NCI-H187 treated with DMSO at 0.1 percent for 48 hours (cell line): ENCODE measurements at places on chromosomes 11 and 22.
A peak's percentile ranks its signal among the peaks of the same experiment; 100 is the strongest.

- no peak for DNase-seq
These were observed 54.5 kb downstream of the TRIM44 start for GRCh38 chr11:35717043-35717442.

GRCh38 chr11:93498641-93499040 lies 44.5 kb downstream of the SMCO4 start:
- no peak for DNase-seq

- DNase-seq: no peak
These were observed 109.7 kb upstream of the NARS2 start for GRCh38 chr11:78684377-78684776.

DNA sequence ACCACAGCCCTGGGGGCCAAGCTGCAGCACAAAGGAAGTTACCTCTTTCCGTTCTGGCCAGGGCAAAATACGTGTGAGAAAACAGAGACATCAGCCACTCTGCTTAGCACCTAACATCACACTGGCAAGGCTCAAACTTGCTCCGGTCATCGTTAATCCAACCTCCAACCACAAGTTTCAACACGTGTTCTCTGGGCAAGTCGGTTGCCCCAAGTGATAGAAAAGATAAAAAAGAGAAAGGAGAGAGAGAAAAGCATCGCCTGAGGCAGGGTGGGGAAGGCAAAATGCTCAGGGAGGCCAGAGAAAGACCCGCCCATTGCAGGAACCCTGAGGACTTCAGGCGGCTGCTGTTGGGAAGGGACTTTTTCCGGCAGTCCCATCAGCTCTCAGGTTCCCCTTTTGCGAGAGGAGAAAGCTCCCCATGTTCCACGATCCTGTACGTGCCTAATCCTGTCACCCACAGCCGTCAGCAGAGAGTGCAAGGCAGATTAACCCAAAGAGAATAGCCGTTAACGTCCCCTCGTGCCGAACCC lies 18.5 kb upstream of the B4GALNT4 start:
- no peak for DNase-seq

DNA sequence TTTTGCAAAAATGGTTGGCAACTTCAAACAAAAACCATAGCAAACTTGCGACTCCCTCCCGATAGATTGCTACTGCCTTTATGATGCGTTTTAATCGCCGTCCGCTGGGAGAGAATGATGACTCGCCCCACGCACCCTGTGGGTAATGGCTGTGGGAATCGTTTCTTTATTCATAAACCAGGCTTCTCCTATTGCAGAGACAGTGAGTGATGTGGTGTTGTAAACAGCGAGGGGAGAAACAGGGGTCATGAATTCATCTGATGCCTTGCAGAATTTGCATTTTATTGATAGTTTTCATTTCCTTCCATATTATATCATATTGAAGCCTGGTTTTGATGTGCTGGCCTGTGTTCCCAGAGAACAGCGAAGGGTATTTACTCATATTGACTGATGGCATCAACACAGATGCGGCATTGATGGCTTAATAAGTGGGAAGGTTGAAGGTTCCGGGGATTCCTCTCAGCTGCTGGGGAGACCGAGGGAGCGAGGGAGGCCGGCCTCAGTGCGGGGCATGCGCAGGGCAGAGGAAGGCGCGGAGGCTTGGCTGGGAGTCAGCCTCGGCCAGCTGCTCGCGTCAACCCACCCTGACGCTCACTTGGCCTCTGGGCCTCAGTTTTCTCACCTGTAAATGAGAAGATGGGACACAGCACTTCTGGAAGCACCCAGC lies 41.3 kb downstream of the ARHGAP8 start:
- no peak for DNase-seq

DNA sequence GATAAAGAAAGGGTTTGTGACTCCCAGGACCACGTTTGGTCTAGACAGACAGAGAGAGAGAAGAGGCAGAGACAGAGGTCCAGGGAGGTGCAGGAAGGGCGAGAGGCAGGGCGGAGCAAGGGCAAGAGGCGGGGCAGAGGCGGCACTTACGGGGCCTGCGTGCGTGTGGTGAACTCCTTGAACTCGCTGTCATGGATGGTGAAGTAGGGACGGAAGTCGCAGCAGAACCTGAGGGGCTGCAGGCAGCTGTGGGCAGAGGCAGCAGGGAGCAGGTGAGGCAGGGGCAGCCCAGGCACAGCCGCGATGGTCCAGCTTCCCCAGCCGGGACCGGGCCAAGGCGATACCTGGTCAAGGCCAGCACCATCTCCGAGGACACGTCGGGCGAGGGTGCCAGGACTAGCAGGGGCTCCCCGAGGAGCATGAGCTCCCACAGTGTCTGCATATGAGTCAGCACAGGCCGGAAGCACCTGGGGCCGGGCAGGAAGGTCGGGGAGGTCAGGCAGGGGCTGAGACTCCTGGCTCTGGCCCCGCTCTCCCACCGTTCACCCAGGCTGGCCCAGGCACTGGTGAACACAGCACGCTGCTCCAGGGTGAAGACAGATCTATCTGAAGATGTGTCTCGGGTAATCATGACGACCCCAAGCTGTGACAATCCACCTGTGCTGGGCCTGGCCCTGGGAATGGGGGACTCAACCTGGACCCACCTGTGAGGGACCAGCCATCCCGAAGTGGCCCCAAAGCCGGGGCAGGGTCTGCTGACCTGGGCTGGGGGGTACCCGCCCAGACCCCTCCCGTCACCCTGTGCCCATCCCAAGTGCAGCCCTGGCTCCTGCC lies 7.2 kb upstream of the PLXNB2 start:
- no peak for DNase-seq

- no peak for DNase-seq
These were observed 23.0 kb upstream of the BARX2 start for GRCh38 chr11:129352676-129353075.

DNA sequence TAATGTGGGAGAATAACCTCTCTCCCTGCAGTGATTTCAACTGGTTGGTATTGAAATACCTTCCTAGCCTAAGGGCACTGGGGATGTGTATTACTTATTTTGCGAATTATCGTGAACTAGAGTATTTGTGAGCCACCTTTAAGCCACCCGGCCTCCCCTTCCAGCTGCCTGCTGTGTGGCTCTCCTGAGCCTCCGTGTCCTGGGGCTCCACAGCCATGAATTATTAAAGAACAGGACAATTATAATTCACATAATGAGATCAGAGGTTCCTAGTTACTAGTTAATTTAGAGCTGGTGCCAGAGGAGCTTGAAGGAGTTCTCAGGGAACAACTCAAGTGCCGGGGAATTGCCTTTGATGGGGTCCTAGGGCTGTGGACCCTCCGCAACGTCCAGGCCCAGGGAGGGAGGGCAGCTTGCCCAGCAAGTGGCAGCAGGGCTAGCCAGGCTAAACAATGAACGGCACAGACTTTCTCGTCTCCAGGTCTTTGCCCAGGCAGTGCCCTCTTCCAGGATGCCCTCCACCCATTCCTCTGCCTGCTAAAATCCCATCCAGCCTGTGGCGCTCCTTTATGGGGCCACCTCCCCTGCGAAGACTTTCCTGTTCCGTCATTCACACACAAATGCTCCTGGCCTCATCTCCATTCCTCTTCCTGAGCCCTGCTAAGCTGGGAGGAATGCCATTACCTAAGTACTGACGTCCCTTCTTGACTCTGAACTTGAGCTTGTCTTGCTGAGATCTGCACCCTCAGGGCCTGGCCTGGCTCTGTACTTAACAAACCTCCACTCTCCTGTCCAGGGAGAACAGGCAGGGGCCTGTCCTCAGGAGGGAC lies 91.5 kb downstream of the RTL6 start:
- DNase-seq: no peak

DNA sequence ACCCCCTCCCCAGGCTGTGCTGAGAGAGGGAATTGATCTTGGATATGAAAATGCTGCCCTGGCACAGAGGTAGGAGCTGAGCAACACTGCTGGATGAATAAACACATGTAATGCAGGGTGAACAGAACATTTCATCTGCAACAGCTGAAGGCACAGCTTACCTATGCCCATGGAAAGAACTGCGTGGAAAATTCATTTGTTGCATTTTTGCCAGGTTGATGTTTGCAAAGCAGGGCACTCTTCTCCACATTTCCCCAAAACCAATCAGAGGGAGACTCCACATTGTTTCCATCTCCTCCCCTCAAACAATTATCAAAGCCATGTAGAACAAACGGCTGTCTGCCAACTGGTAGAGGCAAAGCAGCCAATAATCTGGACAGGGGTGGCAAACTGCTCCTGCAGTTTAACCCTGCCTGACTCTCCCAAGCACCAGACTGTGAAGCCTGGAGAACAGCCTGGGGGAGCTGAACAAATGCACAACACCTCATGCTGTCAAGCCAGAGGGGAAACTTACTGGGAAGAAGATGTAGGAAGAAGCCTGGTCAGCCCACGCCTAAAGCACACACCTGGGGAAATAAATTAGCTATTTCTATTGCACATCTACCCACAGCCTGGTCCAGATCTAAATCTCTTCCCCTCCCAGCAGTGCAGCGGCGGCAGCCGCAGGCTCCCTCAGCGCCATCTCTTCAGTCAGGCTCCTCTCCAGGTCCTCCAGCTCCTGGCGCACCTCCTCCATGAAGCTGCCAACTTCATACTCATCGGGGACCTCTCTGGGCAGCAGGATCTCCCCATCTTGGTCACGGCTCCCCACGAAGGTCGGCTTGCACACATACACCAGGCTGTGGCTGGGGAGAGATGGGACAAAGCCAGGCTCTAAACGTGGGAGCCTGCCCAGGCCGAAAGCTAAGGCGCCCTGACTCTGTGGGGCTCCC lies 44.3 kb downstream of the DKK3 start:
- no peak for DNase-seq

GRCh38 chr22:34812631-34813030 lies 253.3 kb upstream of the ISX start:
- no peak for DNase-seq

GRCh38 chr11:72456651-72457050 lies 22.3 kb upstream of the CLPB start:
- no peak for DNase-seq

GRCh38 chr11:103794262-103794661 lies 242.2 kb upstream of the DDI1 start:
- DNase-seq: no peak

DNA sequence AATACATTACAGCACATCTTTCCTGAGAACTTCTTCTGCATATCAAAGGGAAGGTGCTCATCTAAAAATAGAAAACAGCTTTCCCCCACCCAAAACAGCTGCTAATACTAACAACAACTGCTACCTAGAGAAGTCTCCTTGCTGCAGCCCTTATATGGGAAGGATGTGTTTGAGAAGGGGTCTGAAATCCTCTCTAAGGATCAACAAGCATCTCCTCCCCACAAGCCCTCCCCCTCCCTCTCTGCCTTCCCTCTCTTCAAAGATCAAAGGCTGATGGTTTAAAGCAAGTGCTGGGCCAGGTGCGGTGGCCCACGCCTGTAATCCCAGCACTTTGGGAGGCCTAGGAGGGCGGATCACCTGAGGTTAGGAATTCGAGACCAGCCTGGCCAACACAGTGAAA lies 33.5 kb downstream of the SCUBE2 start:
- no peak for DNase-seq

GRCh38 chr11:78138291-78138690 lies 1.1 kb downstream of the ALG8 start:
- no peak for DNase-seq

GRCh38 chr22:50700387-50701075 lies 27.9 kb downstream of the SHANK3 start:
- DNase-seq: no peak

- no peak for DNase-seq
These were observed 294.4 kb downstream of the NTM start for GRCh38 chr11:131664816-131665215.

GRCh38 chr11:16985297-16985696 lies 28.9 kb downstream of the PLEKHA7 start:
- peak; percentile 42 for DNase-seq

- DNase-seq: no peak
These were observed 43.8 kb downstream of the SC5D start for GRCh38 chr11:121336279-121336937.

DNA sequence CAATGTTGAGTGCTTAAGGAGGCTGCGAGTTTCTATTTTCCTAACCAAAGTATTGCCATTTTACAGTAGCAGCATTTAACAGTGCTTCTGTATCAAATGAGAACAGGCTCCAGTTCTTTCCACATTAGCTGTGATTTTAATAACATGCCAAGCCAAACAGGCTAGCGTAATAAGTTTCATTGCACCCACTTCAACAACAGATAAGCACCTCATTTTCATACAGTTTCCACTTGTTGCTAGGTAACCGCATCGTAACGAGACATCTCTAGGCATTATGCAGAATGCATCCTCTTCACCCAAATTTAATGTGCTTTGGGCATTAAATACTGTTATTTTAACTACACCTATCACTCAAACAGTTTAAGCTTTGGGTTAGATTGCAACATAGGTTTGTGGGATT lies 79.0 kb downstream of the CADM1 start:
- no peak for DNase-seq

DNA sequence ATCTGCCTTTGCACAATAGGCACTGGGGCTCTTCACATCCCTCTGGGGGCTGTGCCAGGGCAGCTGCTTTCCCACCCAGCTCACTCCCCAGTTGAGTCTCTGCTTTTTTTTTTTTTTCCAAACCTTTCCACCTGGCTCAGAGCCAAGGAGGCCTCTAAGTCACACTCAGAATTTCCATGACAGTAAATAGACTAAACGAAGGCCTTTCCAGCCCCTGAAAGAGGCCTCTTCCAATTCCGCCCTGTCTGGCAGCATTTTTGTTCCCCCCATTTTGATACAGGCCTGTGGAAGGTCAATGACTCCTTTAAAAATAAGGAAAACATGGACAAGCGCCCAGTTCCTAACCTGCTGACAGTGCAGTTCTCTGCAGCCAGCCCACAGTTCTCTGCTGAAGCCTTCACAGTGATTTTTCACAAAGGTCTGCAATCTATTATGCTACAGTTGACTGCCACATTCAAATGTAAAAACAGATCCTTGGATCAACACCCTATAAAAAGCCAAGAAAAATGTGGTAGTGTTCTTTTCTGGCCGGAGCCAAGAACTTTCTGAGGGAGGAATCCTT lies 107.5 kb upstream of the SESN3 start:
- DNase-seq: no peak

DNA sequence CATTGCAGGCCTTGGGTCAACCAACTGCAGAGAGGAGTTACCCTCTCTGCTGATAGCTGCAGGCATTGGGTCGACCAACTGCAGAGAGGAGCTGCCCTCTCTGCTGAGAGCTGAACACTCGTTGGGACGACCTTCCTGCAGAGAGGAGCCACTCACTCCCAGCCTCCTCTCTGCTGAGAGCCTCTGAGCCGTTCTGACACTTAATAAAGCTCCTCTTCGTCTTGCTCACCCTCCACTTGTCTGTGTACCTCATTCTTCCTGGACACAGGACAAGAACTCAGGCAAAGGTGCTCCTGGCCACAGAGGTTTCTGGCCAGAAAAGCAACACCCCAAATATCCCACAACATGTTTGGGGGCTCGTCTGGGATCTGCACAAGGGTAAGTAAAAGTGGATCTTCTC lies 7.5 kb upstream of the PKP3 start:
- no peak for DNase-seq

- DNase-seq: no peak
These were observed 110.5 kb downstream of the DDX10 start for GRCh38 chr11:108775324-108775723.

GRCh38 chr11:44606472-44606871 lies 41.0 kb downstream of the CD82 start:
- no peak for DNase-seq

GRCh38 chr11:35780951-35781860 lies 118.6 kb downstream of the TRIM44 start:
- no peak for DNase-seq
